ENCODE measurements at places on chromosomes 6 and 20.

DNA sequence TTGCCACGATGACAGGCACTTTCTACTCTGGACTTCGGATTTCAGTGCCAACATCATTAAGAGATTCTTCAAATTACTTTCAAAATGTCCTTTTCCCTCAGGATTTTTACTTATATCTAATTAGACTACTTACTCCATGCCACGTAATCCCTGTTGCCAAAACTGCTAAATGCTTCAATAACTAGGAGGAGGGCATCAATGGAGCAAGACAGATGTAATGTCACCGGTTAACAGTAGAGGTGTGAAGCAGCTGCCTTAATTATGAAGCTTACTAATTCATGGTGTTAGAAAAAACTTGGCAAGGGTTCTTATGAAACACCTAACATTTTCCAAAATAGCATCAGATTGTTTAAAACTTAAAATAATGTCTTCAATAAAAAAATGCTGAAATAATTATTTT is 111.2 kb upstream of the SIM1 start:
- no peak for DNase-seq

DNA sequence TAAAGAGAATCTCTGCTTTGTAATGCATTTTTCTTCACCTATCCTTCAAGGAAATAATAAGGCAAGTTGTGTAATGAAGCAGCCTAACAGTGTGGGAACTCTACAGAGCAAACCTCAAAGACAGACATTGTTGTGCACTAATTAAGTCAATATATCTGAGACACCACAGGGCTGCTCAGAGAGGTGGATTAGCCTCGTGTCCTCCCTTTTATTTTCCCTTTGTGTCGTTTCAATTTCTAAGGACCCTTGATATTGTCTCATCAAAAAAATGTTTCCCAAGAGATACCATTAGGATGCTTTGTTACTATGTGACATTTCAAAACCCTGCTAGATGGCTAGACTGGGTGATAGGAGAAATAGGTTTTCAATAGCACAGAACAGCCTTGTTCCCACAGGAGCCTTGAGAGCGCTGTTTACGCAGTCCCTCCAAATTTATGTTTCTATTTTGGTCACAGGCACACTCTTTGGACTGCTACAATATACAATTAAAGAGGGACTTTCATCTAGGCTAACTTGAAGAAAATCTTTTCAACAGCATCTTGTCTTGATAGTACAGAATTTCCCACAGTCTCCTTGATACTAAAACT is 23.1 kb downstream of the UBE3D start:
- no peak for DNase-seq

DNA sequence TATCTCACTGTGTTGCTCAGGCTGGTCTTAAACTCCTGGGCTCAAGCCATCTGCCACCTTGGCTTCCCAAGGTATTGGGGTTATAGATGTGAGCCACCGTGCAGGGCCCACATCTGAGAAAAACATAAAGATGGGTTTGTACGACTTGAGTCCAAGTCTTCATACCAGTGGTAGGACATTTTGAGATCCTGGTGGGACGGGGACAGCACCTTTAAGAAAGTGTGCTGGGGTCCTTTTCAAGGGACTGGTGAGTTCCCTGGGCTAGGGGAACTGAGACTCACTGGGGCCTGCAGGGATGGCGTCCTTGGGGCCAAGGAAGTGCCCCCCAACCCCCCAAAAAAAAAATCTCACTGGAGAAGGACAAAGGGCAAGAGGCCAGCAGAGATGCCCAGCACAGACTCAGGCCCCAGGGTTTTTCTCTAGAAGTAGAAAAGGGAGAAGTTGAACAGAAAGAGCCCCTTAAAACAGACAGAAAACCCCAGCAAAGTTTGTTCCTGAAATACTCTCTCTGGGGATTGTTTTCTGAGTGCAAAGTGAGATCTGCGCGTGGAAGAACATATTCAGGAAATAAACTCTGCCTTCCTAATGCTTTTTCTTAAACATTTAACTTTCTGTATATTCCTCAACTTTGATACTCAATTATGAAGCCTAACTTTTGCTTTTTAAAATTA is 10.7 kb downstream of the OSBPL2 start:
- no peak for DNase-seq

- no peak for DNase-seq
Observed at GRCh38 chr6:22326500-22326899, 29.7 kb upstream of the PRL start.

DNA sequence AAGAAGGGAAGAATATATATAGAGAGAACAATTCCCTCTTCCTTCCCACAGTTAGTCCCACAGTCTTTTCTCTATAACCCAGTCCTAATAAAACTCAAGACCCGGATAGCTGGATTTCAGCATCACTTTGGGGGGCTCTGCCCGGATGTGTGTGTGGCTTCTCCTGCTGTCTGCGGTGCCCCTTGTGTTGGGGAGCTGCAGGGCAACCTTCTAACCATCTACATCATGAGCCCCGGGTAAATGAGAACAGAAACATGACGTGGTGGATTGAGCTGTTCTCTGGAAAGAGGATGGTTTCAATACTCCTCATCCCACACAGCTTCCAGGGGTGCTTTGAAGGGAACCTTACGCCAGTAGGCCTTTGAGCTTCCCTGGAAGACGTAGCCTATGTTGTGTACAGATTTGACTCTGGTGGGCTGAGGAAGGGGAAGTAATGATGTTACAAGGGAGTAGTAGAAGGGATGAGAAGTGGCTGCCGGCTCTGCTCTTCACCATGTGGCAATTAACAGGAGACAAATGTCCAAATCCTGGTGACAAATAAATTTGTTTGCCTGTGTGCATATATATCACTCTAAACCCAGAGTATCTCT is 13.5 kb upstream of the PRDM1 start:
- no peak for DNase-seq

DNA sequence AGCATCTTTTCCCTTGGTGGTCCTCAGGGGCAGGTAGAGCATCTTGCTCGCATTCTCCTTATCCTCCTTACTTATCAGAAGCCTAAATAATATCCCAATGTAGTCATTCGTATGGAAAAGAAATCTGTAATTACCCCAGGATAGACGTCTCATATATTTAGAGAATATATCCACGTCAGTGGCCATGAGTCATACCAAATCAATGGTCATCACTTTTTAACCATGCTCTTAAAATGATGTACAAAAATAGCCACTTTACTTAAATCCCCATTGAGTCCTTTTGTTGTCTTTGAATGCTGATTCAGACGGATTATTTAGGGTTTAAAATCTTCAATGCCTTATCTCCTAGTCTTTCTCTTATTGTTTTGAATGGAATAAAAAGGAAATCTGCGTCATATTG is 231.7 kb upstream of the STXBP5 start:
- DNase-seq: no peak

DNA sequence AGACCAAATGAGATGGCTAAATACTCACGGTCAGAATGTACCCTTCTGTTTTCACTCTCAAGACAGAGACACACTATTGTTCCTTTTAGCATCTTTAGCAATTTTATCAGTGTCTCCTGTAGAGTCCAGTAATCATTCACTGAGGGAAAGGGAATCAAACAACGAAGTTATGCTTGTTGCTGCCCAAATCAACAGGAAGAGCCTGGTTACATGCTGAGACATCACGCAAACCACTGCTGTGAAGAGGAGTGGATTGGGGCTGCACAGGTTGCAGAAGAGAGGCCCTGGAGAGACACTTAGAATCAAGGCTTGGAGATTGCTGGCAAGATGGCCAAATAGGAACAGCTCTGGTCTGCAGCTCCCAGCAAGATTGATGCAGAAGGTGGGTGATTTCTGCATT is 40.5 kb upstream of the B3GAT2 start:
- DNase-seq: no peak
